ENCODE measurements at places on chromosomes 7 and 10.
A peak's percentile ranks its signal among the peaks of the same experiment; 100 is the strongest.

DNA sequence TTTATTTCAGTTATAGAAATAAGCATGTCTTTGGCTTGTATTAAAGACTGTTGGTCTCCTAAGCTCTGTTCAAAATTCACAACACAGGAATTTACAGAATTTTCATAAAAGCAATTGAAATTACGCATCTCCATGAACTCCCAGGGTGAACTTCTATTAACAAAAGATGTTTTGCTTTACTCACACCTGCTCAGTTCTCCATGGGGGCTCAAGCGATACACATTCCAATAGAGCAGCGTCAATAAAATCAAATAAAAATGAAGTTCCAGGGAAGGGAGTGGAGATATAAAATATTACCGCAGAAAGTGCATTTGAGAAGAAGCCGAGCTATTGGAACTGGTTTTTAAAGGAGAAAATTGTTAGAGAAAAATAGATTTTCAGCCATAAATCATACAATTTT lies 41.5 kb upstream of the ZNF438 start:
- DNase-seq, result no peak

DNA sequence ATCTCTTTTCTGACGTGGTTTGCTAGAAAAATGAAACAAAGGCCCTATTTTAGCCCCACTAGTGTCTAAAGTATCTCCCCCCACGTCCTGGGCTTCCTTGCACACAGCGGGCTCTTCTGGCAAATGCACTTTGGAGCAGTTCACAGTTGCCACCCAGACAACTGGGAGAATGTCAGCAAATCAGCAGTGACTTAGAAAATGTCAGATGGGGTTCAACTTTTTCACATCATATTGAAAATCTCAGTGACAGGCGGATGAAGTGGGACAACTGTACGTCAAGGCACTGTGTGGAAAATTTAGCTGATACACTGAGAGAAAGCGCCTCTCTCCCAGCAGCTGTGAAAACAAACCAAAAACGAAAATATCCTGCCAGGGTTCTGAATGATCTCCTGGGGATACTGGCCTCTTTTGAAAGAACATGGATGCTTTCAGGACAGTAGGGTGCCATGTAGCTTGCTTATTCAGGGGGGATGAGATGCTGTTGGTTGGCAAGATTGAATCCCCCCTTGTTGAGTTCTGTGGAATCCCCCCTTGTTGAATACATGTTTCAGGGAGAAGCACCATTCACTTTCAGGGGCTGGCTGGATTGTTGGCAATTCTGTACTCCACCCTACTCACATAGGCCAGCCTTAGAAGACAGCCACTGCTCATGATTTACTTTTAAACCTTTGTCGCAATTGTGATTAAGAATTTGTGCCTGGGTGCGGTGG lies 372.8 kb upstream of the CELF2 start:
- no peak for DNase-seq

GRCh38 chr10:11193001-11193551 lies 175.4 kb downstream of the CELF2 start:
- no peak for DNase-seq

GRCh38 chr10:118102121-118102520 lies 55.4 kb upstream of the RAB11FIP2 start:
- no peak for DNase-seq

GRCh38 chr7:123635551-123636359 lies 19.9 kb upstream of the LMOD2 start:
- DNase-seq, result no peak

- peak; percentile 3 for DNase-seq
Measured at GRCh38 chr10:101272229-101272868, 43.1 kb upstream of the LBX1 start.

GRCh38 chr10:93352638-93353383 lies 129.3 kb downstream of the MYOF start:
- no peak for DNase-seq

DNA sequence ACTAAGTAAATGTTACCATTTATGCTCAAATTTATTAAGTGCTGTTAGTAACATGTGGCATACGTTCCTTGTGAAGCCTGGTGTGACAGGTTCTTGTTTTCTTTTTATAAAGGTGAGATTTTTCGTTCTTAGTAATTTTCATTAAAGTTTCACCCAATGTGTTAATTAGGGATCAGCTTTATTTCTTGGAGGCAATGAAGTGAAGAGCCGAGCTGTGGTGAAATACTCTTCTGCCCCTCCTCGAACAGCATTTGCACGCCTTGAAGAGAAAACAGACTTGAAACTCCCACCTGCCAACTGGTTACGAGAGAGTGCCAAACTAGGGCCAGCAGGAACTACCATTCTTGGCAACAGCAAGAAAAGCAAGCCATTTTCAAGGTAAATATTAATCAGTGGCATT lies 1.5 kb downstream of the EDRF1 start:
- no peak for DNase-seq

- DNase-seq, result no peak
Measured at GRCh38 chr10:70803775-70804420, 11.8 kb upstream of the SGPL1 start.
